ENCODE measurements at places on chromosomes 7 and 10.
A peak's percentile ranks its signal among the peaks of the same experiment; 100 is the strongest.

DNA sequence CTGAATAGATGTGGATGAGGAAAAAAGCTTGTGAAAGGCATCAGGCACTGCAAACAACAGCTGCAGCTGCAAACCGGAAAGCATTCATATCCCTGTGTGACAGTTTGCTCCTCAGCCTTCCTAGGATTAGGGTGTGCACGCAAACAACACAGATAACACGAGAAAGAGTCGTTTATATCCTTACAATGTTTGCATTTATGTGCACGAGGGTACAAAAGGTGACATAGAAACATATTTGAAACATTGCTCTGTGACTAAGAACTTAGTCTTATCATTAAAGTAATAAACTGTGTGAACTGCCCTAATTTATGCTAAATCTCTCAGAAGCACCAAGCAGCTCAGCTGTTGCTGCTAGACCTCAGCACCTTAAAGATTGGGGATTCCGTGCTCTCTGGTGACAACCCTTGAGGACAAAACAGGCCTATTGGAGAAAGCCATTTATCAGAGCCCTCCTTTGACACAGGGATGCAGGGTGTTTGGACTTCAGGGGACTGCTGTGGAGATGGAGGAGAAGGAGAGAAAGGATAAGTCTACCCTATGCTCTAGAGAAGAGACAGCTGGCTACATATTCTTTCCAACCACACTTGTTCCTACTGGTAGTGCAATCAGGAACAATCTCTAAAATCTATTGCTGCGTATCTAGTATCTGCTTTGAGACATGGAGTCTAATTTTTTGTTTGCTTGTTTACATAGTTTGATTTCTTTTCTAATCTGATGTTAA lies 176.2 kb downstream of the GNAT3 start:
- DNase-seq: no peak

DNA sequence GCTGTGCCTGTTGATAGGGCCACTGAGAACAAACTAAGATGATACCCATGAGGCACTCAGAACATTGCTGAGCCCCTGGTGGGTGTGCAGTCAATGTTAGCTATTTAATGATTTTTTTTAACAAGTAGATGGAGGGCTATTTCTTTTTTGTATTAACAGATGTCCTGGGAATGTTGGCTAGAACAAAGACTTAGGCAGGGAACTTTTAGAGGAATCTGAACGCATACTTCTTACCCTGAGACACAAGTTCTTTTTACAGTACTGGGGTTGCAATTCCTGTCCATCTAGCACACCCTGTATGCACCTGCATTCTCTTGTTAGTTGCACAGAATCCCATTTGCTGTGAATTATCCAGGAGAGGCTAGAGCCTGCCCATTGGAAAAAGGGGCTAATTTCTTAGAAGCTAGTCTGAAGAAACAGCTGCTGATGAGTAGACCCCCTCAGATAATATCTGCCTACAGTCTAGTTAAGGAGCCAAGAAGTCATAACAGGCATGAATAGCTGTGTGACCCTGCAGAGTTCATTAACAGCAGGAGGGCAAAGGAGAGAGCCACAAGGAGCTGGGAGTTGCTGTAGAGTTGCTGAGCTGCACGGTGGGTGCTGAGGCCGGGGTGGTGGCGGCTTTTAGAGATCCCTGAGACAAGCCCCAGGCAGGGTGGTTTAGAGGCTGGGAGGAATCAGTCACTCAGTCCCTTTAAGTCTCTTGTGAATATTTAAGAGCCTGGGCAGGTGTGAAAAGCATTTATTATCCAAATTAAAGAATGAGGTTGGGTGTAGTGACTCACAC lies 103.7 kb upstream of the FZD8 start:
- no peak for DNase-seq

DNA sequence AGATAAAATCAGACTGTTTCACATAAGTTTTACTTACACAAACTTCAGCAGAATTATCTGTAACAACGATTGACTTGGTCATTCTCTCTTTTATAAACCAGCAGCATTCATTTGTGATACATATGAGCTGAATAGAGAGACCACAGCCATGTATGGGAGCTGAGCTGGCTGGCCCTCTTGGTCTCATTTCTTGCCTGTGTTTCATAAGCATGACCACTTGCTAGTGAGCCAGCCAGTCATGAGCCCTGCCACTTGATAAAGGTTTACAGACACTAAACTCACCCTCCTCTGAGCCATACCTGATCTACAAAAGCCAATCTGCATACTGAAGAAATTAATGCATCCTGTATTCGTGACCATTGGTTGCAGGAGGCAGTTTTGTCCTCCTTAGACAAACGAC lies 82.1 kb downstream of the PKD1L1 start:
- DNase-seq: no peak

GRCh38 chr10:132054564-132054963 lies 11.2 kb upstream of the JAKMIP3 start:
- DNase-seq: no peak

GRCh38 chr7:33201821-33202220 lies 72.5 kb downstream of the BBS9 start:
- DNase-seq: no peak

DNA sequence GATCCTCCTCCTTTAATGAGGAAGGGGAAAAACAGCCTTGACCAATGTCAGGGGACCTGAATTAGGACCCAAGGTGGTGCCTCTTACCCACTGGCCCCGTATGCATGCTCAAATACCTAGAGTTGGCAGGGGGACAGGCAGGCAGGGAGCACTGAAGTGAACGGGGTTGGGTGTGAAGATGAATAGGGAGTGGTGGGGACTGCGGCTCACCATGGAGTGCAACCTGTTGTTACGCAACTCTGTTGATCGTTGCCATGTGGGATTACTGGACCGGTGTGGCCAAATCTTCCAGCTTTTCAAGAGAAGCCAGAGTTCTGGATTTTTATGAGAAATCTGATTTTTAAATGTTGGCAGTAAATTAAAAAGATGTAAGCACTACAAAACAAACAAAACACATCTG lies 48.1 kb downstream of the TLL2 start:
- no peak for DNase-seq

- DNase-seq: peak; percentile 88
Observed at GRCh38 chr7:66682350-66683093, 53.8 kb downstream of the KCTD7 start.

DNA sequence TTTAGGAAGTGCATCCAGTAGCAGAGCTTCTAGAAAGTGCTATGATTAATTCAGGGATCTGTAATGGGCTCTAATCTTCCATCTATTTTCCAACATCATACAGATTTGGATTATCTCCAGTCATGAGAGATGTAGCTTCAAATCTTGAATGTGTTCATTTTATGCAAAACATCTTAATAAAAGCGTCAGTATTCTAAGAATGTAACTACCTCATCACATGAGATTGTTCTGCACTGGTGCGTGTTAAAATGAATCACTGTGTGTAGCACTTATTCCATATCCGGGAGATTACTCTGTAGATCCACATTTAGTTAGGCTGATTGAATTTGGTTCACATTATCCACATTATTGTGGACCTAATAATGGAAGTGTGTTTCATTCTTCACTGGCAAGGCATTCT lies 344.9 kb upstream of the CHRM2 start:
- DNase-seq: no peak

DNA sequence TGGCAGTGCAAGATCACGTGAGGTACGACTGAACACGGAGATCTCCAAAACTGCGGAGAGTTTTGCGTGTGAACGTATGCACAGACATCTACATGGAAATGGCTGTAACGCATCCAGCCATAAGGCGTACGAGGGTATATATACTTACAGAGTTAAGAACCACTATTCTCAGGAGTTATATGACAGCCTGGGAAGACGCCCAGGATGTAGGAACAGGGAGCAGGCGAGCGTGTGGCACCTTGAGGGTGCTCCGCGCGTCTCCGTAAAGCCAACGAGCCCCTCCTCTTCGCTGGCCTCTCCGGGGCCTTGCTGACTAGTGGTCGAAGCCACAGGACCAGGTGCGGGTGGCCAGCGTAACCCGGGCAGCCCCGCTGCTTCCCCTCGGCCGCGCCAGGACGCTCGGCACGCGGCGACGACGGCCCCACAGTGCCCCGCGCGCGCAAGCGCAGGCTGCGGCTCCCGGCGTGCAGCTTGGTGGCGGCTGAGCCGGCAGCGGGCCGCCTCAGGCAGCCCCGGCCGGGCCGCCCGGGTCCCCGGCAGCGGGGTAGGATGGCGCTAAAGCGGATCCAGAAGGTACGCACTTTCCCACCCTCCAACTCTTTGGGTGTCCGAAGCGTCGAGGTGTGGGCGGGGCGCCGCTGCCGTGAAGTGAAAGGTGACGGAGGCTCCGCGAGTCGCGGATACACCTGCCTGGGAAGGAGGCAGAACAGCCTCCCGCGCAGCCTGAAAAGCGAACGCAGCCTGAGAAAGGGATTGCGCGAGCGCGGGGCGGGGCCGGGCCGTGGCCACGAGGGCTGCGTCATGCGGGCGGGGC lies at the start of gene UBE2D4:
Gene UBE2D4, plus strand, starts transcription at position 453 of the 814 bp plus-strand sequence. Its CDS starts 97 bp downstream, at position 550.
- peak; percentile 76 for DNase-seq

- DNase-seq: no peak
Observed at GRCh38 chr10:123970207-123970926, 78.8 kb upstream of the CPXM2 start.

- DNase-seq: no peak
Observed at GRCh38 chr7:83879063-83879462, 230.1 kb upstream of the SEMA3E start.

GRCh38 chr7:113710310-113711096 lies 208.3 kb downstream of the PPP1R3A start:
- peak; percentile 71 for DNase-seq

GRCh38 chr10:29914986-29915785 lies 144.2 kb downstream of the JCAD start:
- DNase-seq: no peak

- DNase-seq: no peak
Observed at GRCh38 chr7:43630482-43630881, 47.6 kb downstream of the STK17A start.

DNA sequence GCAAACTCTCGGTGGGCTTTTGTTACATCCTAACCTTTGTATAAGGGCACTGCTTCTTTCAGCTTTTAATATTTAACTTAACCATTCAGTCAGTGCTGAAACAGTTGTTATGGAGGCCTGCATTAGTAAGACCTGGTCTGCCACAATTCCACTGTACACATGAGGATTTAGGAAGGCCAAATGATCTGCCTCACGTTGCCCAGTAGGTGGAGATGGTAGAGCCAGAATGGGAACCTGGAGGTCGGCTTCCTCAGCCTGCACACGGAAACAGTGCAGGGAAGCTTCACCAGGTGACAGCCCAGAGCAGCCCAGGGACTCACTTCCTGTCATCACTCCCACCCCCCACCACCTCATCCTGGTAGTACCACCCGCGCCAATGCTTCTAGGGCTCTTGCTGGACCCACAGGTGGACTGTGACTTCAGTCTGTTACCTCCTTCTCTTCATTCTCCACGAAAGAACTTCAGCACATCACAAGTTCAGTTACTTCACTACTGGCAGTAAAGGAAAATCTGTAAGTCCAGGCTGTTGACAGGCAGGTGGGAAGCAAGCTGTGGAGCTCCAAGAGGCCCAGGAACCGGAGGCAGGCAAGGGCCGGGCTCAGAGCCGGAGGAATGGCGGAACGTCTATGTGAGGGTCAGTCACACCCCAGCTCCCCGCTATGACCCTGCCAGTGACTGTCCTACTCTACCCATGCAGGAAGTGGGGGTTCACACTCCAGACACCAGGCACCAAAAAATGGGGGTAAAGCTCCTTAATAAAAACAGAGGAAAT lies 480.3 kb upstream of the C7orf33 start:
- DNase-seq: no peak

- peak; percentile 47 for DNase-seq
Observed at GRCh38 chr10:75505840-75506506, 74.5 kb downstream of the LRMDA start.

DNA sequence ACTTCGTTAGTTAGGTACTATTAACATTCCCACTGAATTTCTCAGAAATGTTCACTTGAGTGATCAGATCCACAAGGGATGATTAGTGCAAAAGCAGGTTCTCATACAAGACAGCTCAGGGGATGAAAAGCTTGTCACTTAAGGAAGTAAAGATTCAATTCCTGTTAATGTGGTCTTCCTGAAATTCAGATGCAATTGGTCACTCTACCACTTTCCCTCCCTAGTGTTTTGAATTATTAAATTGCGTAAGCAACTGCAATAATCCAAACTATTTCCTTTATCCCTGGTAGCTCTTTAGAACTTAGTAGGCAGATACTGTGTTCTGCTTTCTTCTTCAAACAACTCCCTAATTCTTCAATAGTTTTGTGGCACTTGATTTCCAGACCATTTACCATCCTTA lies 121.4 kb downstream of the MAGI2 start:
- no peak for DNase-seq

DNA sequence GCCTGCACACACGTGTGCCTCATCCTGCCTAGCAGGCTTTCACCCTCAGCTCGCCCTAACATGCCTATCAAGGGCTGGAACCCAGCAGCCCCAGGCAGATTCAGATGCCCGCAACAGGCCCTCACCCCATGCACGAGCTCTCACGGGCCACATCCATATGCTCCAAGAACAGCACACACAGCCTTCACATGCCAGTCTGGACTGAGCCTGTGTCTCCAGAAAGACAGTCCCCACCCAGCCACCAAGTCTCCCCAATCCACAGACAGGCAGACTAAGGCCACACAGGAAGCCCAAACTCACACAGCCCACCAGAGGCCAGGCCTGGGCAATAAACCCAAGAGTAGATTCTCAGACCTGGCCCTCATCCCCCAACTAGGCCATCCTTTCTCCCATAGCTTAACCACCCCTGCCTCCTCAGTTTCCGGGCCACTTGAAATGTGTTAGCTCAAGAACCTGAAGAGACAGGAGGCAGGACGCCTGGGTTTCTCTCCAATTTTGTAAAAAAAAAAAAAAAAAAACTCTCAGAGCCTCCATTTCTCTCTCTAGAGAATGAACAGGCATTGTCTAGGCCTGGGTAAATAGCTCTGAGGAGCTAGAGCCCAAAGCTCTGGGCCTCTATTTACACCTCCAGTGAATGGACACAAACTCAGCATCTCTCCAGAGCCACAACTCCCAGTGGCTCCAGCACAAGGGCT lies 6.8 kb downstream of the LDB1 start:
- no peak for DNase-seq

- DNase-seq: peak; percentile 38
Observed at GRCh38 chr7:17564678-17565212, 266.3 kb downstream of the AHR start.

GRCh38 chr7:11212816-11213215 lies 239.1 kb downstream of the PHF14 start:
- no peak for DNase-seq

All from inflammatory macrophage treated with lipopolysaccharide for 4 hours (primary cell).